ENCODE measurements at places on chromosomes 12 and 14.
A peak's percentile ranks its signal among the peaks of the same experiment; 100 is the strongest.

GRCh38 chr12:4849115-4849541 is 60.6 kb upstream of the KCNA1 start:
- DNase-seq: peak; percentile 15

- DNase-seq: no peak
Measured at GRCh38 chr14:68788275-68788995, 4.4 kb downstream of the ZFP36L1 start.

GRCh38 chr14:33679461-33680225 is 271.2 kb downstream of the EGLN3 start:
- no peak for DNase-seq

GRCh38 chr14:90777830-90778485 is 38.3 kb downstream of the TTC7B start:
- DNase-seq: no peak

GRCh38 chr14:102941419-102942011 is 19.1 kb downstream of the AMN start:
- DNase-seq: no peak

DNA sequence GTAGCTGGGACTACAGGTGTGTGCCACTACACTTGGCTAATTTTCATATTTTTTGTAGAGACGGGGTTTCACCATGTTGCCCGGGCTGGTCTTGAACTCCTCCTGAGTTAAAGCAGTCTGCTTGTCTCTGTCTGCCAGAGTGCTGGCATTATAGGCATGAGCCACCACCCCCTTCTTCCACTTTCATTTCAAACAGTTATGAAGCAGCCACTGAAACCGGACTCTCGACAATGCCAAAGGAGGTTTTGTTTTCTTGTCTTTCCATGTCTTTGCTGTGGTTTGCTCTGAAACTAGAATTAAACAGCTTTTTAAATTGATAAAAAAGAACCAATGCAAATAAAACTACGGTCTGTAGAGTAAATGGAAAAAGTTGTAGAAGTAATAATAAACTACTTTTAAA is 30.4 kb downstream of the RAP1B start:
- DNase-seq: peak; percentile 62

All from activated naive CD4-positive, alpha-beta T cell treated with Interleukin-2 at 50 U/mL for 16 hours (primary cell).